ENCODE measurements at places on chromosomes 4 and X. TPM values are rescaled to one million over a fixed set of nuclear protein-coding genes. Genes with fewer than 3 reads are reported as not detected.

Gene ZNF518B
- 24.5 TPM for total RNA-seq

Gene RNF175
- total RNA-seq: not detected

Gene IQSEC2
- 5.1 TPM for total RNA-seq

Gene INTU
- total RNA-seq: 5.7 TPM

Gene TCEAL6
- not detected for total RNA-seq

Gene XG
- total RNA-seq: 7.9 TPM

Gene TMPRSS11D
- total RNA-seq: not detected

Gene MAGEE2
- not detected for total RNA-seq

Gene TBX22
- total RNA-seq: not detected

Gene TCEAL9
- 169 TPM for total RNA-seq

Gene PCYT1B
- total RNA-seq: 0.46 TPM

Gene DCLK2
- total RNA-seq: 5.8 TPM

Gene IQCM
- total RNA-seq: not detected

Gene ANTXR2
- 89.5 TPM for total RNA-seq

Gene TRIM60
- not detected for total RNA-seq

Gene MTNR1A
- total RNA-seq: not detected

Gene PDK3
- total RNA-seq: 5.8 TPM

Gene RHOH
- total RNA-seq: 0.09 TPM

Gene CXCL13
- total RNA-seq: not detected

Gene PWWP3B
- 0.74 TPM for total RNA-seq

Gene MAOB
- total RNA-seq: 0.28 TPM

Gene UGT2B7
- not detected for total RNA-seq

Gene GAGE12F
- not detected for total RNA-seq

Gene TMEM35A
- total RNA-seq: 3.4 TPM

Gene C4orf46
- 5.5 TPM for total RNA-seq

Gene ARHGAP24
- total RNA-seq: 55.5 TPM

Gene XK
- under 0.01 TPM for total RNA-seq

Gene RASL11B
- 0.28 TPM for total RNA-seq

Gene CBLL2
- total RNA-seq: not detected

Gene L1CAM
- total RNA-seq: 0.28 TPM

Gene SGMS2
- 67.0 TPM for total RNA-seq

Gene SMIM10L2A
- 0.28 TPM for total RNA-seq
